GM23338 (cell line): ENCODE measurements at places on chromosomes 6 and 20. TPM values are rescaled to one million over a fixed set of nuclear protein-coding genes. Genes with fewer than 3 reads are reported as not detected.
A peak's percentile ranks its signal among the peaks of the same experiment; 100 is the strongest.

DNA sequence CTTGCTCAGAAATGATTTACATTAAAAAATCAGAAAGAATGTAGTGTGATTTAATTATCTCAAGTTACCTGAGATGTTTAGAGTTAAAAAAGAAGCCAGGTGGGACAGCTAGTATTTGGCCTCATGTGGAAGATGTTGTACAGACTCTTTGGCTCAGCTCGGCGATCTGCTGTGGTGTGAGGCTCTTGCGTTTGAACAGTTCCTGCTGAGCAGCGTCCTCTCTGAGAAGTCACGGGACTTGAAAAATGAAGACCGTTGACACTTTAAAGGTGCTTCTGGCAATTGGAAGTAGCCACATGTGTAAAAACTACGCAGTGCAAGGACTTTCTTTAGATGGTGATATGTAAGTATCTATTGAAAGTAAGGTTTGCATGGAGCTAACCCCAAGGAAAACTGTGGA, 169.0 kb downstream of the BACH2 start:
- no peak for DNase-seq

DNA sequence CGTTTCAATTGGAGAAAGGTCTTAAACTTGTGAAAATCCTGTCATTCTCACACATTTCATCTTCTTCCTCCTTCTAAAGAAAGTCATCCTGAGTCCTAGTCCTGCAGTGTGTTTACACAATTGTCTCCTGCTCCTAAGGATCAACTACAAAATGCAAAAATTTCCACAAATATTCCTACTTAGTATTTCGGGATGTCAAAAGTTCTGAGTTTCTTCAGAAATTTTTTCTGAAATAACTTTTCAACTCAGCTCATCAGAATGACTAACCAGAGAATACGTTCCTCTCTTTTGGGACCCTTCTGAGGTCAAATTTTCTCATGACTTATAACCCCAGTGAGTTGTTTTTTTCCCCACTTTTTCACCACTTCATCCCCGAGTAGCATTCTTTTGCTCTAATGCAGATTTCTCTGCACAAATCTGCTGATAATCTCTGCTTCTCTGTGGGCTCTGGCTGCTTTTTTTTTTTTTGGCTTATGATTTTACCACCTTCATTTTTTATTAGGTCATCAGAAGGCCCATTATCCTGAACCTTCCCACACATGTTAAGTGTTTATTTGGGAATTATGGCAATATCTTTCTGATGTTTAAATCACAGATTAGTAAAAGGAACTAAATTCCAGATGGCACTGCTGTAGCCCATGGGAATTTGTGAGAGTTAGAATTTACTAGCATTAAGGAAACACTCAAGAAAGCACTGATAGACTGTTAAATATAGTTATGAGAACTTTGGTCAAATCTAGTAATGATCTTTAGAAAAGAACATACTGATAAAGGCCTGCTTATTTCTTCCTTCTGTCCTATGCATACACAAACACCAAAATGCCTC, 41.4 kb downstream of the MAP3K5 start:
- no peak for DNase-seq

DNA sequence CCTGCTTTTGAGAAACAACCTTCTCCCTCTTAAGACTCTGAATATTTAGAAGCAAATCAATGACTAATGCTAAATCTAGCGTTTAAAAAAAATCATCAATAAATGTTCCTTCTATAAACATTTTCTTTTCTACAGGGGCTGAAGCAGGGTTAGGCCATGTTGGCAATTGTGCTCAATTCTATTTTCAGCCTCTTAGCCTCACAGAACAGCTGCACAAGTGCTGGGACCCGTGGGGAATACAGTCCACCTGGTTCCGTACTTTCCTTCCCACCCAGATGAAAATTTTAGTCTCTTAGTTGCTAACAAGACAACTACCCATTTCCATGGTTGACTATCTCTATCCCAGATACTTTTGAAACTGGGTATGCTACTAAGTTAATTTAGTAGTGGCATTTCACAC, 138.6 kb downstream of the RPS12 start:
- no peak for DNase-seq

The CITED2 gene
- 24.8 and 26.6 TPM in 2 replicates for polyA plus RNA-seq

DNA sequence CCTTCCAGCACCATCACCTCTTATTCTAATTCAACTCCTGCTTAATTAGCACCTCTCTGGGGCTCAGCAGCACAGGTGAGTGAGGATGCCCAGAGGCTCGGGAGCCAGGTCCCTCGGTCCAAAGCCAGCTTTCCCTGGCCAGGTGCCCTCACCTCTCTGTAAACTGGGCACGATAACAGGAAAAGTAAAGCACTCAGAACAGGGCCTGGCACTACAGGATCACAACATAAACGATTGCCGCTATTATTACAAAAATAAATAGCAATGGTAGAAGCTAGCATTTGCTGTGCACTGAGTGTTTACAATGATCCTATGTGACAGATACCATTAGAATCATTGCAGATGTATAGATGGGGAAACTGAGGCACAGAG, 2.6 kb downstream of the BPIFB2 start:
- no peak for DNase-seq

The DACT2 gene
- polyA plus RNA-seq = 1.5 and 1.8 TPM in 2 replicates

The NT5E gene
- polyA plus RNA-seq = 0.18 and 0.23 TPM in 2 replicates

GRCh38 chr6:151974061-151974617, 166.7 kb downstream of the ESR1 start:
- DNase-seq = no peak

GRCh38 chr20:21640556-21640955, 64.9 kb upstream of the PAX1 start:
- DNase-seq = peak; percentile 81

DNA sequence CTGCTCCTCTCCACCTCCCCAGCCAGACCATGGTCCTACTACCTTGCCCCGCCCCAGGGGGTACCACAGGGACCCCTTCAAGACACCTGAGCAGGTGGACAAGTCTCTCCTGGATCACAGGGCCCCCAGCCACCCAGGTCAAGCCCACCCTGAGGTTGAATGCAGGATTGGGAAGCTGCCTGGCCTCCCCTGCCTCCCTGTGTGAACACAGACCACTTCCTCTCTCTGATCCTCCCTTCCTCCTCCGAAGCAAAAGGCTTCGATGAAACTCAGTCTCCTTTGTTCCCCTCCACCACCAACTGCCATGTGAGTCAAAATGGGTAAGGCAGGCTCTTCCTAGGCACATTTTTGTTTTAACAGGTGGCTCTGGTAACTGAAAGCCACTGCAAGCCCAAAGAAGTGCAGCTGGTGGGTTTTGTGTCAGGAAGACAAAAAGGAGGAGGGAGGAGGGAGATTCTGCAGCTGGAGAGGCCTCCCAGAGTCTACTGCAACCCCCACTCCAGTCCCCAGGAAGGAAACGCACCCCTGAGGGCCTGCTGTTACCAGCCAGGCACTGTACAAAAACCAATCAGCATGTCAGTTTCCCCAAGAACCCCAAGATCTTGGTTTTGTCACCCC, 5.4 kb downstream of the ADA start:
- peak; percentile 36 for DNase-seq

DNA sequence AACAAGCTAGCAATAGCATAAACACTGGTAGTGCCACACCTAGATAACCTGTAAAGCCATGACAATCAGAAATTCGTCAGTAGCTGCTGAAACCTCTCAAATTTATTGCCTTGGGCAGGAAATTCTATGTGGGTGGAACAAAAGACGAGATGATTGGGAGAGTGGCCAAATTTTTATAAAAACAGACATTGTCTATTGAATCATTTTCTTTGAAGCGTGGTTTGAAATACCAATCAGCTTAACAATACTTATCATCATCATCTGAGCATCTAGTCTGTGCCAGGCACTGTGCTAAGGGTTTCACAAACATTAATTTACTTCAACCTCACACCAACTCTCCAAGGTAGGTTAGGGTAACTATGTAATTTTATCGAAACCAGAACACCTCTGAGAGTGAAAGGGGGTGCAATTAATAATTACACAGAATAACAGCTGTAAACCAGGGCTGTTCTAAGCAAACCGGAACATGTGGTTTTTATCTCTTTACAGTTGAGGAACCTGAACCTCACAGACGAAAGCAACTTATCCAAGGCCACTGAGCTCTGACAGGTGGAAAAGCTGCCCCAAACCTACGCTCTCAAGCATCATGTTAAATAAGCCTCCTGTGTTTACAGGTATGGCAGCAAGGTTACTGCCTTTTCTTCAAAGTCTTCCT, 43.4 kb downstream of the NHSL1 start:
- no peak for DNase-seq

GRCh38 chr6:163395122-163395830, 19.2 kb upstream of the QKI start:
- DNase-seq = no peak

DNA sequence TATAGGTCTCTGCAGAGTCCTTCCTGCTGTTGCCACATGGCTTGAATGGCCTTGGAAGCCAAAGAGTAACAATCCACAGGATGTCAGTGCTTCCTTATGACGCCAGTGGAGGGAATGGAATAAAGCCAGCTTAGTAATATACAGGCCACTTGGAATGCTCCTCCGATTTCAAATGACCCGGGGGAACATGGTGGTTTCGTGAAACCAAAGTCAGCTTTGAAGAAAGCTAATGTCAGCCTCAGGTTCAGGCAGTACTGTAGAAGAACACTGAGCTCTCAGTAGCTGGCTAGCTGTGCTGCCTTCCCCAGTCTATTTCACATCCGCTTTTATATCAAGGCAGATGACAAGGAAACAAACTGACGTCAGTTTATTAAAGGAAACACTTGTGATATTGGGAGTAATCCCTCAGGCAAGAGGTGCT, 189.1 kb downstream of the DTNBP1 start:
- DNase-seq = no peak

DNA sequence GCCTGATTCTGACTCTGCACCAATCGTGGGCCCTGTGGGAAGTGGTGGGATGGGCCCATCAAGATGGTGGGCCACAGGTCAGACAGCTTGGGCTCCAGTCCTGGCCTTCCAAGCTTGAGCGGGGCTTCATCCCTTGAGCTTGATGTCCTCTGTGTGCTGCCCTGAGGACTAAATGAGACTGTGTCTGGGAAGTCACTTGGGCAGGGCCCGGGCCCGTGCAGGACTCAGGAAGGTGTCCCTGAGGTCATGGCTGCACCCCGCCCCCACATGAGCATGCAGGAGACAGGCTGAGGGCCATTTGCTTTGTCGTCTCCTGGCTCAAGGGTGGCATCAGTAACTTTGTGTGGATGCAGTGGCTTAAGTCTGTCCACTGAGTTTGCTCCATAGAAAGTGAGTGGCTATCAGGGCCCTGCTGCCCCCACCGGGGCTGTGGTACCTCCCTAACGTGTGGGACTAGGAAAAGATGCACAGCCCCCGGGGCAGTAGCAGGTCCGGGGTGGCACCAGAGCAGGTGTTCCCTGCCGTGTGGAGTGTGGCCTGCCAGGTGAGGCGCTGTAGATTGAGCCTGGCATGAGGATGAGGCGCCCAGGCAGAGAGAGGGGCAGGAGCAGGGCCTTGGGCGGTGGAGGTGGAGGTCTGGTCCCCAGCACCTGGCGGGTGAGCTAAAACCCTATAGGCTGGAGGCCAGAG, 298.6 kb downstream of the TAF4 start:
- no peak for DNase-seq

GRCh38 chr6:107987805-107988204, 29.8 kb upstream of the SEC63 start:
- DNase-seq = peak; percentile 53

- no peak for DNase-seq
Measured at GRCh38 chr6:108285381-108285780, 9.5 kb upstream of the AFG1L start.

The SLC16A10 gene
- 10.5 and 12.1 TPM in 2 replicates for polyA plus RNA-seq

DNA sequence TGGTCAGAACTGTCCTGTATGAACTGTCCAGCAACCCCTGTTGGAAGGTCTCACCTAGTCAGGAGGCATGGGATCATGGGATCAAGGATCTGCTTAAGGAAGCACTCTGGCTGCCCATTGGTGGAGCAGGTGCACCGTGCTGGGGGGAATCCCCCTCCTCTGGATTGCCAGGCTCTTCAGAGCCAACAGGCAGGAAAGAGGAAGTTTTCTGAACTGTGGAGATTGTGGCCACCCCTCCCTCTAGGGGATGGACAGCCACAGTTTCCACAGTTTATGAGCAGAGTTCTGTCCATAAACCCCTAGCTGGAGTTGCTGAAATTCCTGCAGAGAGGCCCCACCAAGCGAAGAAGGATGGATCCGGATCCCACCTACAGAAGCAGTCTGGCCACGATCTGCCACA, 13.0 kb upstream of the HLA-DQB1 start:
- no peak for DNase-seq

The GRM1 gene
- 0.29 and 0.49 TPM in 2 replicates for polyA plus RNA-seq

DNA sequence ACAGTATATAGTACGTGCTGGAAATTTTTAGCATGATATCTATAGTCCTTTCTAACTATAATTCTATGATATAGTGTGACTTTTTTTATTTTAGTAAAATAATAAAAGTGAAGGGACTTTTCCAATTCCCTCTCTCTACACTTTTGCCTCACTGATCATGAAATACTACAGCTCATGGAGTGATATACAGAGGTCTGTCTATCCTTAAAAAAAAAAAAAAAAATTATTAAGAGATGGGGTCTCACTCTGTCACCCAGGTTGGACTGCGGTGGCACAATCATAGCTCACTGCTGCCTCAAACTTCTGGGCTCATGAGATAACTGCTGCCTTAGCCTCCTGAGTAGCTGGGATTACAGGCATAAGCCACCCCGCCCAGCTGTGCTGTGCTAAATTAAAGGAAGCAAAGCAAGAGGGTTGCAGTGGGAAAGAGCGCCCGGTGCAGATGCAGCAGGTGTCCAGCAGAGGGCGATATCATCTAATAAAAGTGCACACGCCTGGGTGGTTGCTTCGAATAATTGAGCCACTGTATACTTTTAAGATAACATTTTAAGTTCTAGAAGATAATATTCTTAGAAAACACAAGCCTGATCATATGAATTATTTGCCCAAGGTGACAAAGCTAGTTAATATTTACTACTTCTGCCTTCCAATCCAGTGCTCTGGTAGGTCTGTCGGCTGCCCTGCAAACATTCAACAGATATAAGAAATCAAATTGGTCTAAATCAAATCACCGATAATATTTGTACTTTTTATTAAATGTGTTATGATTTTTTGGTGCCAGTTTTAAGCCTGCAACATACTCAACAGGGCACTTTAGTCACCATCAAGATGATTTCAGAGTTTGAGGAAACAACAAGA, 94.9 kb upstream of the NT5E start:
- peak; percentile 81 for DNase-seq

DNA sequence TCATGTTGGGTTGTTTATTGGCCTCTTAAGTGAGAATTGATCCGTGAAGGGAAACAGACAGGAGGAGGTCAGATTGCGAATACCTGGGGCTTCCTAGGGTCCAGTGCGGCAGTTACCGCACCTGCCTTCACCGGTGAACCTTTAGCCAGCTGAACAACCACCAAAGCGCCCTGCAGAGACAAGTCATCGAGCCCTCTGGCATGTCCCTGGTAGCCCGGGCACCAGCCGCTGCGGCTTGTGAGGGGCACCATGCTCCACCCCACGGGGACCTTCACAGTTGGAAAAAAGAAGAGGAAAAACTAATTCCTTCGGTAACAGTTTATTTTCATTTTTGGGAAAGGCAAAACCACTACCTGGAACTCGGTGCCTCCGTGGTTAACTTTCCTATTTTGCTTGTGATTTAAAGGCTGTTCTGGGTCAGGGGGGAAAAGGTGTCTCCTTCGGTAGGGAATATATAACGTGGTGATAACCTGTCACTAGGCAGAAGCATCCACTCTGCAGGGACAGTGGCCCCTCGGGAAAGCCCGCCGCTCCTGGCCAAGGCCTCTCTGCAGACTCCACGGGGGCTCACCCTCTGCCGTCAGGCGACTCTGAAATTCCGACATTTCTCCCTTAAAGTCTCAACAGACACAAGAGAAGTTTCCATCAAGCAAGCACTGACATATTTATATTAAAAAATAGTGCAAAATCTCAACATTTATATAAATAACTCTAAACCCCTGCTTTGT, 30.7 kb upstream of the ZBP1 start:
- no peak for DNase-seq

The SLC18B1 gene
- 22.0 and 26.4 TPM in 2 replicates for polyA plus RNA-seq
